Glutamatergic neuron (in vitro differentiated cells): ENCODE measurements at places on chromosomes 2 and 18.

DNA sequence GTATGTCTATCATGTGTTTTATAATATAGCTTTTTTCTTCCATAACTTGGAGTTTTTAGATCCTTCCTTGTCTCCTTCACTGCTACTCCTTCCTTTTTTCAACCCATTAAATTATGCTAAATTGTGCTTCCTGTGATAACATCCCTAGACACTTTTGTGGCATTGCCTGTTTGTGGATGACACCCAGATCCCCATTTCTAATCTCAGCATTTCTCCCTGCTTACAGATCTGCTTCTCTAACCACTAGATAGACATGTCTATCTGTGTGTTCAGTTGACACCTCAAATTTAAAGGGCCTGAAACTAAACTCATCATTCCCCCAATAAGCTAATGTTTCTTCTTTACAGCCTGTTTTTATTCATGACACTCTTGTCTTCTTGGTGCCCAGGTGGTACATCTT lies 244.8 kb downstream of the BABAM2 start:
- no peak for DNase-seq

GRCh38 chr2:134668821-134669220 lies 50.0 kb downstream of the TMEM163 start:
- DNase-seq, result no peak

DNA sequence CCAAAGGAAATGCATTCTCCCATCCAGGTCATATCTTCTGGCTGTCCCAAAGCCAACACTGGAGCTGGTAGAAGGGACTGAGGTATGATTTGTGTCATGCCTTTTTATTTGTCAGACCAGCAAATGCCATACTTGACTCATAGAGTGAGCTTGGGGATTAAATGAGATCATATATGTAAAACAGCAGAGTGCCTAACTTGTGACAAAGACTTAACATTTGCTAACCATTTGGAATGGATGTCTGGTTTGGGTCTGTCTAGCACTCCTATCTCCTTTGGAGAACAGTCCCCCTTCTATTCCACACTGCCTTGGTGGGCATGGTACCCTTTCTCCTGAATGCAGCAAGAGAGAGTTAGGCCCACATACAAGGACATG lies 128.5 kb upstream of the LGALSL start:
- DNase-seq, result no peak

DNA sequence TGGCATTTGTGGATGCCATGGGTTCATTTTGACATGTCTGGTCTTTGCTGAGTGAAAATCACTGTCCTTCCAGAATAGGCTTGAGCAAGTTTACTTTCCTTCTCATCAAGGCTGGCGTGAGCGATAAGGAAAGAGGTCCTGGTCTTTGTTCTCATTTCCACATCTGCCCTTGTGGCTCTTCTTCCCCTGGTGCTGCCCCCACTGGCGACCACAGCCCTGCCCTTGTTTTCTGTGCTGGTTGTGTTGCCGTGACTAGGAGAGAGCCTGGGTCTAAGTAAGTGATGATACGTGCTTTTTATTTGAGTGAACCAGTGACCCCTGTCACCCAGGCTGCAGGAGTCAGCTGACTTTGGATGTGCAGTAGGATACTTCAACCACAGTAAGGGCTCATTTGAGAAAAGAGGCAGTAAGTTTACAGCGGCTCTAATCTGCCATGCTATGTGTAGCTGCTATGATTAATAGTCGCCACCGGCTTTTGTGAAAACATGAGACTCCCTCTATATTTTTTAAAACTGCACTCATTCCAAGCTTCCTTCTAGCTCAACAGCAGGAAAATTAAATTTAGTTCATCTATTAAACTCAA lies 441.7 kb downstream of the RNF144A start:
- DNase-seq, result no peak

- DNase-seq, result peak; percentile 71
Observed at GRCh38 chr18:27599202-27599829, 414.2 kb upstream of the CHST9 start.
